ENCODE measurements at places on chromosomes 4 and X.

DNA sequence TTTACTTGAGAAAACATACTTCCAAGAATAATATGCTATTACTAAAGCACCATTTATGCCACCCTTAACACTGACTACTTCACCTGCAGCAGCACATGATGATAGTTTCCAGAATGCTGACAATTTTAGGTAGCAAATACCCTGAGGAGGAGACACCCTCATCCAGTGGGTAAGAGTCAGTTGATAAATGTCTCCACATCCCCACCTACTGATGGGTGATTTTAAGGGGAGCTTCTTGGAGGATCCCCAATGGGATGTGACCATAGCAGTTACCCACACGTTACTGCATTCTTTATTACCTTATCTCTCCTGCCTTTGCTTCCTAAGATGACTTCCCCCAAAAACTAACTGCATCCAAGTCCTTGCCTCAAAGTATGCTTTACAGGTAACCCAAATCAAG, 131.2 kb upstream of the SMARCAD1 start:
- no peak for DNase-seq

DNA sequence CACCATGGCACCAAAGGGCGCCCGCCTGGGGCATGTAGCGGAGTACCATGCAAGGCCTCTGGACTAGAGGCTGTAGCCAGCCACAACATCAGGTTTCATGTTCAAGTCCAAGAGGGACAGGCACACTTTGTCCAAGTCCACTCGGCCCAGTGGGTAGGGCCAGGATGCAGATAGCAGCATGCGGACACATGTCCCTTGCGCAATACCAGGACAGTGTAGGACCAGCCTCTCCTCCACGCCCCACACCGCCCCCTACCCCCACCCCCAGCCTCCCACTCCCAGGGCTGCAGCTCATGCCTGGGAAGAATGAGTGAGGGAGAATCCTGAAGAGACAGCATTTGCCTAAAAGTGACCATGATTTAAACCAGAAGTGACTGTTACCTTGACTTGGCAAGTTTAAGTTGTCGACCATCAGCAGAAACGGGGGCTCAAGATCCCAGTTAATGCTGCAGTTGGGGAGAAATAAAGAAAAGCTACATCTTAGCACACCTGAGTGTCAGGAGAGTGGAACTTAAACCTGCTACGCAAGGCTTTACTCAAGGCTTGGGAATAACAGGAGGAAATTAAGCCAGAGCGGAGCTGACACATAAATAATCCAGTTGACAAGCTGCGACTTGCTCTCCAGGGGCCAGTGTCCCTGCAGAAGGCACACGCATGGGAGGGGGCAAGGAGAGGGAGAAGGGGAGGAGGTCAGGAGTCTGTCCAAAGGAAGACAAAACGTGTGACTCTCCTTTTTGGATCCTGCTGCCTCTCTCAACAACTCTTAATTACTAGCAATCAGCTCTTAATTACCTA, 221.7 kb downstream of the BCOR start:
- DNase-seq, result no peak

DNA sequence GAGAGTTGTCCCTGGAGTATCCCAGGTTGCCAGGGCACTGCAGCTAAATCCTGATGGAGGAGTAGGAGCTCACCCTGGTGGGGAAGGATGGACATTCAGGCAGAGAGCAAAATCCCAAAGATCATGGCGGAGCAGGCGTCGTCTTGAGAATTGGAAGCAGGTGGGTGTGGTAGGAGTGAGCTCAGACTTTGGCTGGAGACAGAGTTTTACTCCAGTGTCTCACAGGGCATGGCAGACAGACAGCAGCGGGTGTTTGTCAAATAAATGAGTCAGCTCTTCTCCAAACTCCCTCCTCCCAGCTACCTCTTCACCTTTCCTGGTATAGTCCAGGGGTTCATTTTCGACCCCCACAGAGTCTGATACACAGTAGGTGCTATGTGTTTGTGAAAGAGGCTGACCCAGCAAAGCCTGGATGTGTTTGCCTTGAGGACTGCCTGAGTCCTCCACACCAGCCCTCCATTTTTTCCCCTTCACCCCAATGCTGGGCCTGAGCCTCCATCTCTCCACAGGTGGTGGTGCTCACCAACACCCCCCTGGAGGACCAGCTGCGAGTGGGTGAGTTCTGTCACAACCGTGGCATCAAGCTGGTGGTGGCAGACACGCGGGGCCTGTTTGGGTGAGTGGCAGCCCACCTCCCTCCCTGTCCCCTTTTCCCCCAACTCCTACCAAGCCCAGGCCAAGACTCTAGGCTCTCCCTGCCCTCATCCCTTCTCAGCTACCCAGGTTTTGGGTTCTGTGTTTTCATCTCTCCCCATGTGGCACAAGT, 6.9 kb downstream of the UBA1 start:
- no peak for DNase-seq

DNA sequence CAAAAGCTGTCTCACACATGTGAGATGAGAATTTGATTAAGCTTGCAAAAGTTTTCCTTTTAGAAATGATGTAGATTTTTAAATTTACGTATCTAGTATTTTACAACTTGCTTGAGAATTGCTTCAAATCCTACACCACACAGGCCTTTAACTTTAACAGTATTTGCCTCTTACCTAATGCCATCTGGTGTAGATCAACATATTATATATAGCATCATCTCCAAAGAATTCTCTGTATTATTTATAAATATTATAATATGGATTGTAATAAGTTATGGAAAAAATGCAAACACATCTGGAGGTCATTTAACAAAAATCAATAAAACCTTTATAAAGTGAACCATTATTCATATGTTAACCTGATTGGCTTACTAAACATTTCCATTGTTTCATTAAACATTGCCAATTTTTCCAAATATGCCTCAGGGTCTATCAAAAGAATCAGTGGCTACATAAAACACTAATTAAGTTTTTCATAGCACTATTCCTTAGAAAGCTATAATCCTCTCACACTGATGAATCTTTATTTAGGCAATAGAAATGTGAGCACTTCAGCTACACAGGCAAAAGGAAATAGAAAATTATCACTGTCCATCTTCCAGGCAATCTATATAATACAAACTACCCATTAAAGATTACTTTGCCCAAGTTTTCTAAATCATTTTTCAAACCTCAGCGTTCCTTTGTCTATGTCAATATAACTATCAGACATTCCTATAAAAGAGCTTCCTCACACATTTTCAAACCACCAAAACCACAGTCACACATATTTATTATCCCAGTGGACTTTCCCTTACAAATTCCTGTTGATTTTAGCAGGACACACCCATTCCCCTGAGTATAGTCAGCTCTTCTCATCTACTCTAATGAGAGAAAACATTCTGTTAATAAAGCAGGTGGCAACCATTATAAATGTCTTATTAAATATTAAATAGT, 83.5 kb upstream of the INTU start:
- DNase-seq, result no peak

GRCh38 chr4:151418856-151419255, 9.9 kb downstream of the FHIP1A start:
- no peak for DNase-seq

DNA sequence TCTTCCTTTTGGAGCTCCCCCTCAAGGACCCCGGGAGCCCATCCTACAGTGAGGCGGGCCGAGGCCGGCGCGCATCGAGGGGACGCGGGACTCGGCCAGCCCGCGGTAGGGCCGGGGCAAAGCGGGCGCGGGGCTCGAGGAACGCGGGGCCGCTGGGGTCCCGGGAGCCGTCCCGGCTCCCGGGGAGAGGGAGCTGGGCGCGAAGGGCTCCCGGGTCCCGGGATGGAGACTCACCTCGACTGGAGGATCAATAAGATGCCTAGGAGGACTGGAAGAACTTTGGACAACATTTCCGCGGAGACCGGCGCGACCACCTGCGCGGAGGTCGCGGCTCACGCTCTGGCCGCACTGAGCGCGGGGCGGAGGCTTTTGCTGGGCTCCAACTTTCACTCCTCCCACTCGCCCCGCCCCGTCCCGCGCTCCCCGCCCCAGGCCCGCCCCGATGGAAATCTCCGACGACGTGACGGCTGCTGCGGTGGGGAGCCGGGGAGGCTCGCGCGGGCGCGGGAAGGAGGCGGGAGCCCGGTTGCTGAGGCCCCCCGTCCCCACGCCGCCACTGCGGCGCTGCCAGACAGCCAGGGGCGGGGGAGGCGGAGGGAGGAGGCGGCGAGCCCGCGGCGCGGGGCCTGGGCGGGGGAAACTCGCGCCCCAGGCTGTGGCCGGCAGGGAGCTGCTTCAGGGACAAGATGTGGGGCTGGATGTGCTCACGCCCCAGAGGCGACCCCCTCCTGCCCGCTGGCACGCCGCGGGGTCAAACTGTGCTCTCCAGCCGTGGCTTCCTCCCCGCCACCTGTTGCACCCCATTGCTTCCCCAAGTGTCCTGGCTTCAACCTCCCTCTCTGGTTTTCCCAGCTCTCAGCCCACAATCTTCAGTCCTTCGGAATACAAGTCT, at the start of gene GABRE:
Gene GABRE (minus strand): TSS at position 341 of the 892 bp plus-strand sequence. CDS start 51 bp downstream, at position 290.
- no peak for DNase-seq

GRCh38 chr4:105208561-105208960, 61.9 kb downstream of the TET2 start:
- DNase-seq, result no peak
